Right hindlimb (tissue), 1 donor: ENCODE measurements at places on chromosomes 11 and 22.

GRCh38 chr11:13782390-13783075 is 114.1 kb downstream of the FAR1 start:
- peak; percentile 68 for DNase-seq

DNA sequence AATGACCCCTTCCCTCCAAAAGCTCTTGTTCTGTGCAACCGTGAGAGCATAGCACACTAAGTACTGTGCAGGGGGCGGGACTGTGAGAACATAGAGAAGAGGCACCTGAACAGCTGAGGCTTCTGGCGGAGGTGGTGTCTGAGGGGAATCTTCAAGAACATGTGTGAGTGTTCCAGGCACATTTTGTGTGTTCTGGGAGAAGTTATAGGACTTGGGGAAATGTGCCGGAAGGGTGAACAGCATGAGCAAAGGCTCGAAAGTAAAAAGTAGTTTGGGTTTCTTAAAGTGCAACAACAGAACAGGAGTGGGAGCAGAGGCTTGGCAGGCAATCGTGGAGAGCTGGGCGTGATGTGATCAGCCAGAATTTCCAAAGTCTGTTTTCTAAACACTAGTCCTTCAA is 12.4 kb upstream of the SYN3 start:
- no peak for DNase-seq

- peak; percentile 25 for DNase-seq
These were observed 2.2 kb upstream of the SCT start for GRCh38 chr11:629237-629583.

- no peak for DNase-seq
These were observed 36.3 kb downstream of the CSNK2A3 start for GRCh38 chr11:11316651-11317230.

DNA sequence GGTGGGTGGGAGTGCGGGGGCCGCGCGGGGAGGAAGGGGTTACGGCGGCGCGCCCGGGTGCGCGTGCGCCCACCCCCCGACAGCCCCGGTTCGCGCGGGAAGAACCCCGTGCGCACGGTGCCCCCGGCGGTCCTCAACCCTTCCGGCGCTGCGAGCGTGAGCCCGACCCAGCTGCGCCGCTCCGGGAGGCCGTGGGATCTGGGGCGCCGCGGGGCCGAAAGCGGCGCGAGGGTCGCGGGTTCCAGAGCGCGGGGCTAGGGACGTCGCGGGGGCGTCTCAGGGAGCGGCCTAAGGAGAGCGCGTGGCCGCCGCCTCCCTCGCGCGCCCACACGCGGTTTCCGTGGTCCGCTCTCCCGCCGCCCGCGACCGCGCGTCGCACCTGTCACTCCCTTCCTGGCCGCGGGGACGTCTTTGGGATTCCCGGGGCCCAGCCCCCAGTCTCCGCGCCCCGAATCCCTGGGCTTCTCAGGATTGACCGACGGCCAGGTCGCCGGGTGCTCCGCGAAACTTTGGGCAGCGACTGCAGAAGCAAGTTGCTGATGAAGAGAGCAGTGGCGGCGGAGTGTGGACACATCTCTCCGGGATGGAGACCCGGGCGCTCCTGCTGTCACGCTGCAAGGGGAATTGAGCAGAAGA is 582 bp downstream of the SREBF2 start:
- DNase-seq, result peak; percentile 60

DNA sequence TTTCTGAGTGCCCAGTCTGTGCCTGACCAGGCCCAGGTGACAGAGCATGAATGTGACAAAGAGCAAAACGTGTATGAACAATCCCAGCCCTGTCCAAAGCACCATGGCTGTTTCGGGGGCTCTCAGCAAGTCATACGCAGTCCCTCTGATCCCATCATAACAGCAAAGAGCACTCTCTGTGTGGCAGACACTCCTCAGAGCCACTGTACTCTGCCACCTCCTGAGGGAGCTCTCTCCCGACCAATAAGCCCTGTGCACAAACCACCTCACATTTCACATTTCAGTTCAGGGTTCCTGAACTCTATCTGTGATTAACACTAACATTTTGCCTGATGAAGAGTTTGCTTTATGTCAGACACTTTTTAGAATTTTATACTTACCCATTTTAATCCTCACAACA is 6.6 kb downstream of the DGCR2 start:
- DNase-seq, result no peak

- no peak for DNase-seq
These were observed 664.5 kb downstream of the KCNA4 start for GRCh38 chr11:29352273-29352795.
